Stimulated activated CD4-positive, alpha-beta T cell treated with anti-CD3 and anti-CD28 coated beads, TNF-alpha, amount 100 ng/mL, for 24 hours (primary cell): ENCODE measurements at places on chromosomes 5 and 9.

DNA sequence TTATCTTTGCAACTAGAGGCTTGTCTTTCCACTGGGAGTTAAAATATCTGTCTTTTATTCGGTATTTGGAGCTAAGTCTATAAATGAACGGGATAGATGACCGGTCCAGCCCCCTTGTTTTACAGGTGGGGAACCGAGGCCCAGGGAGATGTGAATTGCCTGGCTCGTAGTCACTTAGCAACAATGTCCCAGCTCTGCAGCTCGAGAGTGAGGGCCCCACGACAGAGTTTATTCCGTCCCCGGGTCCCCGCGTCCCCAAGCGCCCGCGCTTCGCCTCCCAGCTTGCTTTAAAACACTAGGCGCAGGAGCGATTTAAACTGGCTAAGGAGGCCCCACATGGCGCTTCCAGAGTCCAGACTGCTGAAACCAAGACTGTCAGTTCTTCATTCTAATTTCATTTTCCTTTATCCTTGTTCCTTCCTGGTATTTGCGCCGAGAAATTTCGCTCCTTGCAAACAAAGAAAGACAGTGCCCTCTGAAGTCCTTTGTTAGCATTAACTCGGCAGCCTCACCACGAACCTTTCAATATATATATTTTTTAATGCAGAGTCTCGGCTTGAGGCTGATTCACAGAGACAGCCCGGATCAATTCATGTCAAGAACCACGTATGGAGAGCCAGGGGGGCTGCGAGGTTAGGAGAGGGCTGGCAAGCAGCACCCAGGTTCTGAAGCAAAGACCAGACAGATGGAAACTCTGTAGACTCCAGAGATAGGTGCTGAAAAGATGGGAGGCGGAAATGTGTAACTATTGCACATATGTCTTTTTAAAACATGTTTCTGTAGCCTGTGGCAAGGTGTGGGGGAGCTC is 1.4 kb upstream of the ENC1 start:
- no peak for DNase-seq

GRCh38 chr5:13063088-13063487 is 881.4 kb downstream of the DNAH5 start:
- no peak for DNase-seq

DNA sequence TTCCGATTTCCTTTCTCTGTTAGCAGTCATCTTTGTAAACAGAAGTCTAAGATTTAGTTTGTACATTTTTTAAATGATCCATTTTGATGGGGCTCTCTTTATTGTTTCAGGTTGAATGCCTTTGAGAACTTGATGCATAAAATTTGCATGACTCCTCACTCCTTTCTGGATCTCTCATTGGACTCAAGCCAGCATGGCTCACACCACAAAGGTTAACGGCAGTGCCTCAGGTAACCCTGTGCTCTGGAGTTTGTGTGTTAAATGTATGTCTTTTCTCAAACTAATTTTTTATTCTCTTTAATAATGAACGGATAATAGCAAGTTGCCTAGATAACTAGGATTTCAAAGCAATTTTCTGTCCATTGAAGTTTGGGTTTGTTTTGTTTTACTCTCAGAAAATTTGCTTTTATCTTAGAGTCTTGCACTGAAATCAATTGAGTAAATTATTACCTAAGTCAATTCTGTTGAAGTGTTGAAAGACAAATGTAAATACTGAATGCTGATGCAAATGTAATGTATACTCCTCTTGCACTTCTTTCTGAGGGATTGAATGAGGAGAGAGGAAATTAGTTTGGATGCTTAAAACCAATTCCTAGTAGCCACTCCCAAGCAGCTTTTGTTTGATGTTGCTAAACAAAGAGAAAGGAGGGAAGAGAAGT is 164.6 kb upstream of the DMRT1 start:
- DNase-seq = no peak

- DNase-seq = no peak
These were observed 190.1 kb downstream of the CWC27 start for GRCh38 chr5:64958757-64959391.

- DNase-seq = no peak
These were observed at the start of gene EPB41L4A for GRCh38 chr5:112419164-112419985. EPB41L4A (minus strand) TSS chr5:112419277; CDS start chr5:112419039, 238 bp downstream.

DNA sequence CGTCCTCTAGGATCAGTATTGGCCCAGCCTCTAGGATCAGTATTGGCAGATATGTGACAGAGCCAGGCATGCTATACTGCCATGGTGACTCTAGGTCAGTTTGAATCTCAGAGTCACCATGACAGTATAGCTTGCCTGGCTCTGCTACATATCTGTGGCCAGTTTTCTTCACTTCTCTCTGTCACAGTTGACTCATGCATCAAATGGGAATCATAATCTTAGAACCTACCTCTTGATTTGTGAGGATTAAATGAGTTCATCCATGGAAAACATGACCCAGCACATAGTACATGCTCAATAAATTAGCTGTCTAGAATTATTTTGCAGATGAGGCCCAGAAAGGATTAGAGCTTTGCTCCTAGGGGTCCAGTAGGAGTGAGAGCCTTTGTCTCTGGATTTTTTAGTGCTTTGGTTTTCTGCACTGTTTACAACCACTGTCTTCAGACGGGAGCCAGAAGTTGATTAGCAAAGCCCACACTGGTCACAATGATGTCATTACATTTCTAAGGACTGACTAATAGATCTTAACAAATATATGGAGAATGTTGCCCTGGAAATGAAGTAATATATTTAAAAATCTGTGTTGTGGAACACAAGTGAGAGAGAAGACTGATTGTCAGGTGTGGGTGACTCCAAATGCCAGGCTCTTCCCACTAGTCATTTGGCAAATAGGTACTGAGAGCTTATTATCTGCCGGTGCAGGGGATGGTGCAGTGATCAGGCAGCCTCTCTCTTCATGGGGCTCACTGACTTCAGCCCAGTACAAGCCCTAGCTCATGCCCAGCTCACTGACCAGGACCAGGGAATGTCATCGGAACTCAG is 76.0 kb downstream of the COL15A1 start:
- DNase-seq = no peak

DNA sequence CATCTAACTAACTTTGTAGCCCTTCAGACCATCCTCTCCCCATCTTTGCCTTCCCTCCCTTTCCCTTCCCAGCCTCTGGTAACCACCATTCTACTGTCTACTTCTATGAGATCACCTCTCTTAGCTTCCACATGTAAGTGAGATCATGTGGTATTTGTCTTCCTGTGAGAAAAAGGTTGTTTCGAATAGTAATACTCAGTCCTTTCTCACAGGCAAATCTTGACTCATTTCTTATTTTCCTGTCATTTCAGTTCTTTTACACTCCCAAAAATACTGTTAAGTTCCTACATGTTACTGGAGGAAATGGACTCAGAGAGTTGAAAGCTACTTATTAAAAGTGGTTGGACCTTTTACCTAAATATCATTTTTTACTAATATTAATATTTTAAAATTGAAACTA is 82.1 kb downstream of the SLF1 start:
- no peak for DNase-seq

GRCh38 chr9:34566972-34567371 is 22.6 kb downstream of the CNTFR start:
- DNase-seq = no peak

- DNase-seq = no peak
These were observed 26.9 kb downstream of the HMGCR start for GRCh38 chr5:75363726-75364495.

GRCh38 chr5:34738381-34738780 is 82.3 kb downstream of the RAI14 start:
- DNase-seq = no peak

GRCh38 chr9:93209097-93209496 is 25.2 kb downstream of the WNK2 start:
- no peak for DNase-seq

DNA sequence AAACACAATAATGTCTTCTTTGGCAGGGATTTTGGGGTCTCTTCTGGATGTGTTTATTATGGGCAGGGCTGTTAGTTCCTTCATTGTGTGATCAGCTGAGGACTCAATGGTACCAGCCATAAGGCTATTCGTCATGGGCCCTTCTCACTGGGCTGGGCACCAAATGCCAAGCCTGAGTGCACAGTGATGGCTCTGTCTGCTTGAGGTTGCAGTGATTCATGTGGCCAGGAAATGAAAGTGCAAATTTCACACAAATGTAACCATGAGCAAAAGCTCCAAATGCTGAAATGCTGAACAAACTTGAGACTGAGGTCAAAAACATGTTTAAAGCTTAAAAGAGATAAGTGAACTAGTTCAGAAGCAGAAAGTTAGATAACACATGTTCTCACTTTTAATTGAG is 191.0 kb downstream of the TARS1 start:
- DNase-seq = no peak

DNA sequence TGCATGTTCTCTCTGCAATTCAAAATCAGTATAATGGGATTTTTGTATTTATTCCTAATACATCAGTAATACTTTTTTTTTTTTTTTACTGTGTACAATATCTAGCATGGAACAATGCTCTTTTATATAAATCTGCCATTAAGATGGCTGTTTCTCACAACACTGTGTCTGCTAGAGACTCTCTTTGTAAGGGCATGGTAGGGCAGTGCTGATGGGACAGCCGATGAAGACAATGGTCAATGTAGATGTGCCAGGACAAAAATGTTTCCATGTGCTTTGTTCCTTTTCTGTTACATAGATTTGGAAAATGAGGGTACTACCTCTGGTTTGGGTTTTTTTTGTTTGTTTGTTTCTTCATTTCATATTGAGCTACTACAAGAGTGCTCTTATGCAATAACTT is 95.3 kb upstream of the ITGA2 start:
- DNase-seq = no peak

- DNase-seq = no peak
These were observed 20.3 kb downstream of the RABGAP1 start for GRCh38 chr9:122961139-122961538.

DNA sequence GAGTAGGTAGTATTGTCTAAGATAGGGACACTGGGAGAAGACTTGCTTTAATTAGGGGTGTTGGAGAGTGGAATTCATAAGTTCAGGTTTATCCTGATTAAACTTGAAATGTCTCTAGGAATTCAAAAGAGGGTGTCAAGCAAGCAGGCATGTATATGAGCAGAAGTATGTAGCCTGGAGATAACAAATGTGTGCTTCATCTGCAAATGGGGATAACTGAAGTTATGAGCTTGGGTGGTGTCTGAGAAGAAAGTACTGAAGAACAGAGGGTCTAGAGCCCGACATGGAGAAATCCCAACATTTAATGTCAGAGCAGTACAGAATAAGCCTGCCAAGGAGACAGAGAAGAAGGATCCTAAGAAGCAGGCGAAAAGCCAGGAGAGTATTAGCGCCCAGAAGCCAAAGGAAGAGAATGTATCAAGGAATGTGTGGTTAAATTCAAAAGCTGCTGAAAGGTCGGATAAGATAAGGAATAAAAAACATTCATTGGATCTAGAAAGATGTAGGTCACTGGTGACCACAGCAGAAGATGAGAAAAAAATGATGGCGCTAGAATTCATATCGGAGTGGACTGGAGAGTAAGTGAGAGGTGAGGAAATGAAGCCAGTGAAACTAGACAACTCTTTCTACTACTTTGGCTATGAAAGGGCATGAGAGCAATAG is 401.5 kb upstream of the PIK3R1 start:
- no peak for DNase-seq

GRCh38 chr9:81591791-81592190 is 97.6 kb downstream of the TLE1 start:
- no peak for DNase-seq

DNA sequence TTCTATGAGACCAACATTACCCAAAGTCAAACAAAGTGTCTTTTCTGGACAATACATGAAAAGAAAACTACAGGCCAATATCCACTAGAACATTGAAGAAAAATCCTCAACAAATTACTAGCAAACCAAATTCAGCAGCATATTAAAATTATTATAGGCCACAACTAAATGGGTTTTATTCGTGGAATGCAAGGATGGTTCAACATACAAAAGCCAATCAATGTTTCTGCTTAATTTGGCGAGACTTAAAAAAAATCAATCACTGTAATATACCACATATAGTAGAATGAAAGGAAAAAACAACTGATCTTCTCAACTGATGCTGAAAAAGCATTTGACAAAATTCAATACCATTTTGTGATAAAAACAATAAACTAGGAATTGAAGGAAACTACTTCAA is 51.8 kb upstream of the FNIP1 start:
- DNase-seq = no peak

GRCh38 chr9:7286101-7286500 is 513.5 kb downstream of the DMAC1 start:
- no peak for DNase-seq

DNA sequence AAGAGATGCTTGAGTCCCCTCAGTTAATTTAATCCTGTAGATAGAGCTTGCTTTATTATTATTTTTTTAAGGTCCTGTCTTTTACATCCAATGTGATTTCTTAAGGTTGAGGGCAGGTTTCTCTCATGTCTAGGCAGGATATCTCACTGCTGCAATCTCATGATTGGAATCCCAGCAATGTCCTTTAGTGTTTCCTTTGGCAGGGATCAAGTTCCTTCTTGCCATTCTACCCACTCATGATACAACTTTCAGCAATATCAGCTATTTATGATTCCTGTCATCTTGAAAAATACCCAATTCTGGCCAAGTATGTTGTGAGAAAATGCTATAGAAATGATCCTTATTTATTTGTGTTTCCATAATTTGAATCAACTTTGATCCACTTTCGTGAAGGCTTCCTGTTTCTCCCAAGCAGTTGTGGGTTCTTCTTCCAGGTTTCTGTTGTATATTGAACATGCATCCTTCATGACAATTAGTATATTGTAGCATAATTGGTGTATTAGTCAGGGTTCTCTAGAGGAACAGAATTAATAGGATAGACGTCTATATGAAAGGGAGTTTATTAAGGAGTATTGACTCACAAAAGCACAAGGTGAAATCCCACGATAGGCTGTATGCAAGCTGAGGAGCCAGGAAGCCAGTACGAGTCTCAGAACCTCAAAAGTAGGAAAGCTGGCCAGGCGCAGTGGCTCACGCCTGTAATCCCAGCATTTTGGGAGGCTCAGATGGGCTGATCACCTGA is 18.4 kb upstream of the VPS13A start:
- no peak for DNase-seq

GRCh38 chr5:140113180-140113698 is 670 bp upstream of the PURA start:
- DNase-seq = no peak

- no peak for DNase-seq
These were observed 20.0 kb upstream of the TEX48 start for GRCh38 chr9:114701988-114702387.

DNA sequence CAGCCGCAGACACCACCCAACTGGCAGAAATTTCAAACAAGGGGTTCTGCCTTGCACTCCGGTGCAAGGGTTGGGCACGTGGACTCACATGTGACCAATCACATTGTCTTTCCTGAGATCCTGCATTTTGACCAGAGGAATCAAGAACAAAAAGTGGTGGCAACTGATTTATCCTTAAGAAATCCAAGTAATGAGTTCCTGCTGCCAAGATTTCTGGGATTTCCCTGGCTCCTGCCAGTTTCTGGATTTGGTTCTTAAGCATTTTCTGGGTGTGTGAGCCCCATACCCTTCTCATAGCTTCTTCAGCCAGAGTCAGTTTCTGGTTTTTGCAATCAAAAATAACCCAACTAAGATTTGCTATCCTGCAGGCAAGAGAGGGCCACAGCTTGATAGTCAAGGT is 17.4 kb upstream of the KCNIP1 start:
- DNase-seq = no peak

DNA sequence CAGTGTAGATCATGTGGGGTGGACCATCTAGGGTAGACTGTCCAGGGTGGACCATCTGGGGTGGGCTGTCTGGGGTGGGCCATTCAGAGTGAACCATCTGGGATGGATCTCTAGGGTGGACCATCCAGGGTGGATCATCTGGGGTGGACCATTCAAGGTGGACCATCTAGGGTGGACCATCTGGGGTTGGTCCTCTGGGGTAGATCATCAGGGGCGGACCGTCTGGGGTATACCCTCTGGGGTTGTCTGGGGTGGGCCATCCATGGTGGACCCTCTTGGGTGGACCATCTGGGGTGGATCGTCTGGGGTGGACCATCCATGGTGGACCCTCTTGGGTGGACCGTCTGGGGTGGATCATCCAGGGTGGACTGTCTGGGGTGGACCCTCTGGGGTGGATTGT is 64.3 kb downstream of the KCNT1 start:
- DNase-seq = no peak
